ENCODE measurements at places on chromosomes 13 and 19. TPM values are rescaled to one million over a fixed set of nuclear protein-coding genes. Genes with fewer than 3 reads are reported as not detected.
A peak's percentile ranks its signal among the peaks of the same experiment; 100 is the strongest.

GRCh38 chr19:38317104-38317612, 1.4 kb upstream of the YIF1B start:
- H3K27me3 ChIP-seq, result no peaks in the 10 kb centered on the region
- peak; percentile 48 for DNase-seq
- H3K27ac ChIP-seq, result peak overlapping the region; percentile 91
- peaks cover 42% of the 10 kb centered on the region for H3K4me1 ChIP-seq
- H3K4me3 ChIP-seq, result peak overlapping the region; percentile 90
- no peaks in the 10 kb centered on the region for H3K36me3 ChIP-seq

DNA sequence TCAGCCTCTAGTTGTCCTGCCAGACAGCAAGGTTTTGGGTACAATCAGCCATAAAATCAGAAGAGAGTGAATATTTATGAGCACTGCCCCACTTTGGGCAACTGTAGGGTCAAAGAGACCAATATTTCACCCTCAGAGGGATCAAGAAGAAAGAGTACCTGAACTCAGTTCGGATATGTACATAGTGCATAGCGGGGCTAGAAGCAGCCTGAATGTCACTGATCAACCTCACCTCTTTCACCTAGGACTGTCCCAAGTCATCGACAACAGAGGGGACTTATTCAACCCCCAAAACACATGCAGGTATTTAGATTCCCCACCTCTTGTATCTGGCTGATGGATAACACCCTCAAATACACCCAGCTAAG, 446.9 kb downstream of the COG6 start:
- H3K27me3 ChIP-seq, result no peaks in the 10 kb centered on the region
- H3K36me3 ChIP-seq, result peaks cover 17% of the 10 kb centered on the region
- no peak for DNase-seq
- peaks cover 22% of the 10 kb centered on the region for H3K4me1 ChIP-seq
- no peak overlapping the region for H3K4me3 ChIP-seq

DNA sequence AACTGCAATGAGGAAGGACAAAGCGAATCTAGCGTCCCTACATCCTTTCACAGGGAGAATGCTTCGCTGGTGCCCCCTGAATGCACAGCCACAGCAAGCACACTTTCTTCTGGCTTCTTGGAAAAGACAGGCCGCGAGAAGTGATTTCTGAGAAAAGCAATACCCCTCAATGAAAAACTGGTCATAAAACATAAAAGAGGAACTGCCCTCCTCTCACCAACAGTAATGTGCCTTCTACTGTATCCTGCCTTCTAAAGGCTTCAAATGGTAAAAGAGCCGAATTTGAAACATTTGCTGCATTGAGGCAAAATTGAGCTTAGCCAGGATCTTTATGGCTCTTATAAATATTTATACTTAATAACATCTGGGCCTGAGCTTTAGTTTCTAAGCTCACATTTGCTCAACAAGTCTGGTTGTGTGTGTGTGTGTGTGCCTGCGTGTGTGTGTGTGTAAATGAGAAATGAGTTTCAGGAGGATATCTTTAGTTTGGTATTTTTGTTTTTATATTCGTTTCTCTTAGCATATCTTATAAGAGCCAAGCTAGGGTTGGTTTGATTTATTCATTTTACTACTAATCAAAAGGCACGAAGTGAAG, 246.1 kb upstream of the MAB21L1 start:
- peaks cover 3% of the 10 kb centered on the region for H3K4me1 ChIP-seq
- H3K36me3 ChIP-seq, result no peaks in the 10 kb centered on the region
- H3K27me3 ChIP-seq, result peaks cover 21% of the 10 kb centered on the region

DNA sequence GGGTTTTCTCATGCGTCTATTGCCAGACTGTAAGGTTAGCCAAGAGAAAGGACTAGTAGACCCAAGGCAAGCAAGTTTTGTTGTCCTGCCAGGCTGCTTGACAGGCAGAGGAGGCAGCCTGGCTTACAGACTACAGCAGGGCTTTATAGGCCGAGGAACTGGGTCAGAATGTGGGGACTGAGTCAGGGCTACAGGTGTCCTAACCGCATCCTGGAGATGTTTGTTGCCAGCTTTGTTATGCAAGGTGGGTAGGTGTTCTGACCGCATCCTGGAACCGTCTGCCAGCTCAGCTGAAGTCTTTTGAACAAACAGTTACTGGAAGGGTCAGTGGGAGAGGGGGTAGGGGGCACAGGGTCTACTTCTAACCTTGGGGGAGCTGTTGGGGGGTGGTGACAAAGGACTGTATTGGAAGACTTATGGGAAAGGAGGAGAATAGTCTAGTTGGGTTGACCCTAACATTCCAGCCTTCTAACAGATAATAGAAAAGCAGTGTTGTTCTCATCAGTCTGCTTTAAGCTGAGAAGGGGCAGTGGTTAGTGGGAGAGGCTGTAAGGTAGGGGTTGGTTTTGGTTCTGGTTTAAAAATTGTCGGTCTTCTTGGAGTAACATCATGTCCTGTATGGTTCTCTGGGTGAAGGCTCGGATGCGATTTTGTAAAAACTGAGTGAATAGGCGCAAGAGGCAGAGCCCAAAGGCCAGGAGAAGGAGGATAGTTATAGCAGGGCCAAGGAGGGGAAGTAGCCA, 913.8 kb upstream of the SLITRK5 start:
- no peak for DNase-seq
- H3K27me3 ChIP-seq, result no peaks in the 10 kb centered on the region
- peak overlapping the region; percentile 2 for H3K27ac ChIP-seq
- H3K36me3 ChIP-seq, result no peaks in the 10 kb centered on the region
- no peak overlapping the region for H3K4me3 ChIP-seq

DNA sequence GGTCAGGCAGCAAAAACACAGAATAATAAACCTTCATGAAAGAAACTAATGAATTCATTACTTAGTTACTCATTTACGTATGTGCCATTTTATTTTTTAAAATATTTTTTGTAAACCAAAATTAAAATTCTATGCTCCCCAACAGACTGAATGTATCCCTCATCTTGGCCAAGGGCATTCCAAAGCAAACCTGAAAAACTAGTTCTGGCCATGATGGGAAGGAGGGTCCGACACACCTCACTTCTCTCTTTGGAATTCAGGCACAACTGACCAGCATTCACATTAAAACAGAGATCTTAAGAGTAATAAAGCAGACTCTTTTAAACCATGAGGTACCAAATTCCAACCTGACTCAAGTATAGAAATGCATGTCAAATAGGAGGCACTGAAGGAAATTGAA, 1576.9 kb upstream of the SPRY2 start:
- no peak overlapping the region for H3K4me3 ChIP-seq
- H3K4me1 ChIP-seq, result no peaks in the 10 kb centered on the region
- H3K27me3 ChIP-seq, result no peaks in the 10 kb centered on the region
- no peak overlapping the region for H3K27ac ChIP-seq
- DNase-seq, result no peak

DNA sequence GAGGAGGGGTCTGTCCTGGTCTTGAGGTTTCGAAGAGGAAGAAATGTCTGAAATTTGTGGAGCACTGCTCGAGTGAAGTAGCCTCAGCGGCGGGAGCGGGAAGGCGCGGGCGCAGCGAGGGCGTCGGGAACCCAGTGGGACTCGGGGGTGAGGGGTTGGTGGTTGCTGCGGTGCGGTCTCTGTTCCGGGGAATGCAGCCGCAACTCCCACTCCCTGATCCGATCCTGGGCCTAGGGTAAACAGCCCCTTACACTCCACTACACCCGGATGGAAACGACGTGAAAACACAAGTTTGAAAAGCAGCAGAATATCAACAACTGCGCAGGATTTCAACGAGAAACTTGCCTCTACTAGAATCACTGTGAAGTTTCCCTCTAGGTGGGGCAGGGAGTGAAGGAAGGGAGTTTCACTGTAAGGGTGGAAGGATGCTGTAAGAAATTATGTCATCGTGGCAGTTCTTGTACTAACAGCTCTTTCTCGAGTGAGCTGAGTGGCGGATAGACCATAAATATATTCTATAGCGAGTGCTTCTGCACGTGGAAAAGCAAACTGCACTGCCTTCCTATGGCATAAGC, 2.0 kb upstream of the KLF12 start:
- no peak for DNase-seq
- H3K27me3 ChIP-seq, result no peaks in the 10 kb centered on the region
- no peak overlapping the region for H3K27ac ChIP-seq
- H3K36me3 ChIP-seq, result peaks cover 1% of the 10 kb centered on the region
- no peak overlapping the region for H3K4me3 ChIP-seq

GRCh38 chr13:28001049-28001448, 12.6 kb upstream of the URAD start:
- H3K27ac ChIP-seq, result no peak overlapping the region
- no peaks in the 10 kb centered on the region for H3K4me1 ChIP-seq
- H3K36me3 ChIP-seq, result no peaks in the 10 kb centered on the region
- H3K4me3 ChIP-seq, result no peak overlapping the region
- DNase-seq, result no peak

DNA sequence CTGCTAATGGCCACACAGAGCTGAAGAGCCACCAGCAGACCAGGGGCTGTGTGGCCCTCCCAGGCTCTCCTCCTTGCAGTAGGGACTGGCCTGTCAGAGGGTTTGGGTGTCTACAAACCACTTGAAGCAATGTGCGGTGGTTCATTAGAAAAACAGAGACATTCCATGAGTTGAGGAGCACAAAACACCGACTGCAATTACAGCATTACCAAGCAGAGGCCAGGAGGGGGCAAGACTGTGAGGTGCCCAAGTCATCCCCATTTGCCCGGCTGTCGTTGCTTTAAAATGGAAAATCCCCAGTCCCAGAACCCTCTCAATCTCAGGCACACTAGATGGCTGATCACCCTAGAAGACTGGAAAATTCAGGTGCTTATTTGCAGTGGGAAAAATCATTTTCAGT, 15.0 kb downstream of the TMTC4 start:
- H3K4me3 ChIP-seq, result no peak overlapping the region
- peak overlapping the region; percentile 30 for H3K27ac ChIP-seq

DNA sequence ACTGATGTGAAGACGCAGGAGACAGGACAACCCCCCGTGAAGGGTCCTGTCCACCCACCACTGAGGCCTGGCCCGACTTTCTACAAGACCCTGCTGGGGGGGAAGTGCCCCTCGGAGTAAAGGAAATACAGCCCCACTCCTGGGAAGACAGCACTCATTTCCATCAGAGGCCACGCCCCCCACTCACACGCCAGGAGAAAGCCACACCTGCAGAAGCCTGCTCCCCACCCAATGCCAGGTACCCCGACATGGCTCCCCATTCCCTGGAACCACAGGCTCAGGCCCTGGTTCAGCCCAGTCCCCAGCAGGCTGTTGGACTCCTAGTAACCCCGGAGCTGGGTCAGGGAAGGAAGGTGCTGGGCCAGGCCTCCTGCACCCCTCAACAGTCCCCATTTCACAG, 10.9 kb upstream of the ATP8B3 start:
- DNase-seq, result no peak
- H3K4me1 ChIP-seq, result no peaks in the 10 kb centered on the region
- no peaks in the 10 kb centered on the region for H3K27me3 ChIP-seq
- H3K27ac ChIP-seq, result no peak overlapping the region
- peaks cover 5% of the 10 kb centered on the region for H3K36me3 ChIP-seq

- H3K27ac ChIP-seq, result no peak overlapping the region
- no peak overlapping the region for H3K4me3 ChIP-seq
- H3K36me3 ChIP-seq, result no peaks in the 10 kb centered on the region
- no peaks in the 10 kb centered on the region for H3K4me1 ChIP-seq
- no peak for DNase-seq
These were observed 528.0 kb downstream of the DACH1 start for GRCh38 chr13:71339005-71339404.

GRCh38 chr13:113220877-113221276, 11.5 kb downstream of the CUL4A start:
- H3K4me1 ChIP-seq, result peaks cover 15% of the 10 kb centered on the region
- H3K27ac ChIP-seq, result no peak overlapping the region
- peaks cover 19% of the 10 kb centered on the region for H3K36me3 ChIP-seq
- no peak for DNase-seq
- no peak overlapping the region for H3K4me3 ChIP-seq

GRCh38 chr19:10289836-10290356, at the start of gene ICAM5:
Gene ICAM5 (plus strand): TSS chr19:10289952. CDS start chr19:10290044, 92 bp downstream.
- H3K27me3 ChIP-seq, result peaks cover 68% of the 10 kb centered on the region
- H3K4me3 ChIP-seq, result peak within 1 kb of the TSS; percentile 77
- DNase-seq, result peak; percentile 63
- peak within 1 kb of the TSS; percentile 62 for H3K27ac ChIP-seq

DNA sequence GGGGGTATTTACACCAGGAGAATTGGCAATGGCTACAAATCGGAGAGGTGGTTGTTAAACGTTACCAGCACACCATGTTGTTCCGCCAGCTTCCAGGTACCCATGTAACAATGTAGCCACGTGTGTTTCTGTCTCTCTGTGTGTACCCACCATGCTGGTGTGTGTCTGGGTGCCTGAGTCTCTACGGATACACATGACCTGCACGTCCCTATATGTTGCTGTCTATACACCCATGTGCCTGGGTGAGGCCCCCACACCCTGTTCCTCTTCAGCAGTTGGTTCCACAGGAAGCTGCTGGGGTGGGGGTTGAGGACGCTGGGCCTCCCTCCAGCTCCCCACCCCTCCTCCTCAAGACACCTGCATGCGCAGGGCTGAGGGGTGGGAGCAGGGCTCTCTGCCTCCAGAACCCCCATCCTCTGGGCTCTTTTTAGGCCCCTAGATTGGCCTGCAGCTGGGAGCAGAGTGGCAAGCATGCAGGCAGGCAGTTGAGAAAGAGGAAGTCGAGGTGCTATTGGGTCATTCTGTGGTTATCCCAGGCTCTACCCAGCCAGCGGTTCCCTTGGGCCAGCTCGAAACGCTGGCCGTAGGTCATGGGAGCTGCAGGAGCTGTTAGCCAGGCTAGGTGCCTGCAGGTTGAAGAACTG, at the start of gene ARHGEF18:
Gene ARHGEF18 (plus strand): TSS at position 351 of the 644 bp plus-strand sequence. CDS start 13,954 bp downstream, outside the sequence.
- no peaks in the 10 kb centered on the region for H3K27me3 ChIP-seq
- peak; percentile 64 for DNase-seq
- peak within 1 kb of the TSS; percentile 90 for H3K4me3 ChIP-seq
- peaks cover 45% of the 10 kb centered on the region for H3K4me1 ChIP-seq
- peak within 1 kb of the TSS; percentile 95 for H3K27ac ChIP-seq
- H3K36me3 ChIP-seq, result peaks cover 21% of the 10 kb centered on the region

The IGFL3 gene
- not detected for total RNA-seq

The CPB2 gene
- total RNA-seq, result not detected

The ZNF541 gene
- 1.2 TPM for total RNA-seq

The LILRB2 gene
- 0.57 TPM for total RNA-seq

Measured in activated naive CD8-positive, alpha-beta T cell treated with anti-CD3 and anti-CD28 coated beads, Interleukin-2, amount 10 ng/mL, durations not matched to agents 7 days and 5 days (primary cell).